GM23248 (cell line): ENCODE measurements at places on chromosomes 5 and 9.

- no peak for DNase-seq
Observed at GRCh38 chr5:151688436-151688835, 1.7 kb upstream of the SPARC start.

DNA sequence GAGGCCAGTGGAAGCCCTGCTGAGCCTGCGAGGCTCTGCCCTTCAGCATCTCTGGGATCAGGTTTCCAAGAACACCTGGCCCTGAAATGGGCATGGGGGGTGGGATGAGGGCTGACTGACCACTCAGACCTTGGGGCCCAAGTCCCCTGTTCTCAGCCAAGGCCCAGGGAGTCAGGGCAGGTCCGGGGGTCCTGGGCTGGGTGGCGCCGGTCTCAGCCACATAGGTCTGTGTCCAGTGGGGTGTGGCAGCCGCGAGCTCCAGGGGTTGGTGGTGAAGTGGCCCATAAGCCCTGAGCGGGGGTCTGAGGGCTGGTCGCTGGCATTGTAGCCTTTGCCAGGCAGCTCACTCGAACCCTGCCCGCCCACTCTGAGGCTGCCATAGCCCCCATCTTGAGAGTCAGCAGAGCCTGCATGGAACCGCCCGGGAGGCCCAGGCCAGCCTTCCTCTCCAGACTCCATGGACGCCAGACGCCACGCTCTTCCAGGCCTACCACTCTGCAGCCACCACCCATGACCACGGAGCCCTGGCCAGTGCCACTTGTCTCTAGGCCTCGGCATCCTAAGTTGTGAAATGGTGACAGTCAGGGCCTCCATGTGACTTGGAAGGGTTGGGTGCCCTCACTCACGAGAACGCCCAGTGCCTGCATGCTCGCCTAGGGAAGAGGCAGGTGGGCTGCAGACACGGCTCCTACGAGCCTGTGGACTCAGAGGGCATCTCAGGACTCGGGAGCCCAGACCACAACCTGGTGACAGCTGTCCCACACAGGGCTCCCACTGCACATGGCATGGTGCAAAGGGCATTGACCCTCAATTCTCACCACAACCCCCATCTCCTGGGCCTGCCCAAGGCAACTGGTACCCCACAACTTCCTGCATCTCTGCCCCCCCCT, 6.7 kb upstream of the DBH start:
- DNase-seq = no peak

DNA sequence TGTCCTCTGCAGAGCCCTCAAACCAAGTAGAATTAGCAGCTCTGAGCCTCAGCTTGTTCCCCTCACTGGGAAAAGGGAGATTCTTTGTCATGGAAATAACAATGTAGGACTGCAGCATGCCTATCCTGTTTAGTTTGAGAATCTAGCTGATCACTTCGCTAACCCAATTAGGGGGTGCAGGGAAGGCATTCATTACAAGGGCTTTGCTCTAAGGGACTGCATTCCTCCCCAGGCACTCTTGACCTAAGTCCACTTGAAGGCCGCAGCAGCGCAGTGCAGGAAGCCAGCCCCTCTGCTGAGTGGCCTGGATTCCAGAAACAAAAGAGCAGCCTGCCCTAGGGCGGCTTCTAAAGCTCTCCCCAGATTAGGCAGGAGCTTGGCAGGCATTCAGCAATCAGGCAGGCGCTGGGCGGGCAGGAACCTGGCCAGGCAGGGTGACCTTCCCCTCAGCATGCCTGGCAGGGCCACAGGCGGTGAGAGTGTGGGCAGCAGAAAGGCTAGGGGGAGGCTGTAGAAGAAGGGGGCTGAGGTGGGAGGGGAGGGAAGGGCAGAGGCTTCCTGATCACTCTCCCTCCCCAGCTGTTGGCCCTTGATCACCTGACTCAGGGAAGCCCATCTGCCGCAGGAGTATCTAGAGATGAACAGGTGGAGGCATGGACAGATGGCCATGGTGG, 24.8 kb downstream of the CCNJL start:
- no peak for DNase-seq

GRCh38 chr5:149133795-149134777, 7.2 kb upstream of the ABLIM3 start:
- peak; percentile 95 for DNase-seq

DNA sequence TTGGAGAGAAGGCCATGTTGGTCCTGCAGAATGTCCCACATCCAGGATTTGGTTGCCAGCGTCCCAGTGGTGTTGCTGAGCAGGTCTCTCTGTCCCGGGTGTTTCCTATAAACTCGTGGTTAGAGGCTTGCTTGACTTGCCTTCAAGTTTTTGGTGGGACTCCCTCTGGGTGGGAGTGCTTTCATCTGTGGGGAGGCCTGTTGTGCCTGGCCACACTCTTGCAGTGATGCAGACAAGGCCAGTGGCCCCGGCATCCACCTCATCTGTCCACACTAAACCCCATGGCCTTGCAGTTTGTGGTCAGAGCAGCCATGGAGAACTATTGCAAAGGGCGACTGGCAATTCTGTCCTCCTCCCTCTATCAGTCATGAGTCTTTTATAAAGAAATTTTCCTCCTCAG, 71.8 kb downstream of the PHF2 start:
- DNase-seq = no peak

- no peak for DNase-seq
Observed at GRCh38 chr5:89712134-89712700, 697.3 kb downstream of the CETN3 start.
